CD8-positive, alpha-beta memory T cell (primary cell): ENCODE measurements at places on chromosomes 16 and 17.

DNA sequence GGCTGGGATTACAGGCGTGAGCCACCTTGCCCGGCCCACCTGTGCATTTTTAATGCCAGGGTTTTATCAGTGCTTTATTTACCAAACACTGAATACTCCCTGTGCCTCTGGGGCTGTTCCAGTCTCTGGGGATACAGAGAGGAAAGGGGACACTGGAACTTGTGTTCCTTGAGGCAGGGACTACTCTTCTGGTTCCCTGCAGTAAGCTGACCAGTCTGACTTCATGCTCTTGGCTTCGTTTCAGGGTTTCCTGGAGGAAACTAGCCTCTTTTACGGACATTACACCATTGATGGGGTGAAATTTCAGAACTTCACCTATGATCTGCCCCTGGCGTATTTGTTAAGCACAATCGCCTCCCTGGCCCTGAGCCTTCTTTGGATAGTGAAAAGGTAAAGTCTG is 37.4 kb upstream of the COQ7 start:
- DNase-seq, result no peak

DNA sequence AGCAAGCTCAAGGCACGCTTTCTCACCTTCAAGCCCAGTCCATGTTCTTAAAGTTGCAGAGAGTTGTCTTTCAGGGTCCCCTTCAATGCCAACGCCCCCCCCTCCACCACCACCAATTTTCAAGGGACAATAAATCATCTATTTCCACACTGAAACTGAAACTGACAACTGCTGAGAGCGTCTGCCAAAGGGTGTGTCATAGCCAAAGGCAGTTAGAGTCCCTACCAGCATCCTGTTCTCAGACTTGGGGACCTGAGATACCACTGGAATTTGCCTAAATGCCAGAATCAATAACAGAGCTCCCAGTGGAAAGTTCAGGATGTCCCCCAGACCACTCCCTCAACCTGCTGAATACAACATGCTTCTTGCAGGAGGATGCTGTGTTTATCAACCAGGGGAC is 133.2 kb upstream of the SOX9 start:
- no peak for DNase-seq

- DNase-seq, result no peak
Measured at GRCh38 chr16:28556914-28557320, 3.2 kb downstream of the SGF29 start.

DNA sequence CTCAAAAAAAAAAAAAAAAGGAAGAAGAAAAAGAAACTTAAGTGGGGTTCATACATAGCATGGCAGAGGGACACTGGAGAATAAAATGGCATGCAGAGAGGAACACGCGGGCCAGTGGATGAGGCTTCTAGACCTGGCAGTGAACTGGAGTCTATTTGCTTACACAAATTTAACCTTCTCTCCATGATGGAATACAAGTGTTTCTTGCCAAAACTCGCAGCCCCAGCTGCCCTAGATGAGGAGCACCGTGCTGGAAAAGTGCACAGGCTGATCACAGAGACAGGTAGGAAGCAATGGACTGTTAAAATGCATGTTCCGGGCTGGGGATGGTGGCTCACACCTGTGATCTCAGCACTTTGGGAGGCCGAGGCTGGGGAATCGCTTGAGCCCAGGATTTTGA is 9.3 kb downstream of the SSTR2 start:
- no peak for DNase-seq

- no peak for DNase-seq
Measured at GRCh38 chr16:71380831-71381230, 22.3 kb downstream of the CALB2 start.

DNA sequence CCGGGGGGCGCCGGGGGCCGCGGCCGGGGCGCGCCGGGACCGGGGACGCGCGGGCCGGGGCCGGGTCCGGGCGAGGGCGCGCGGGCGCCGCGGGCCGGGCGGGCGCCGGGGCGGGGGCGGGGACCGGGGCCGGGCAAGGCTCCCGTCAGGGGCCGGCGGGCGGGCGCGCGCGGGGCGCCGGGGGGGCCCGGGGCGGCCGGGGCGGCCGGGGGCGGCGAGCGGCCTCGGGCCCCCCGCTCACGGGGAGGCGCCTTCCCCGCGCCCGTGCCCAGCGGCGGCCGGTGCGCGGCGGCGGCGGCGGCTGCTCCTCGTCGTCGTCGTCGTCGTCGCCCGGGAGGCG is 563 bp downstream of the ZCCHC14 start:
- DNase-seq, result no peak

- no peak for DNase-seq
Measured at GRCh38 chr16:81494434-81494806, 49.8 kb downstream of the CMIP start.

GRCh38 chr17:19386051-19386929 is 700 bp downstream of the MFAP4 start:
- DNase-seq, result no peak
